GM12878 (cell line): ENCODE measurements at places on chromosomes 5 and 9.

DNA sequence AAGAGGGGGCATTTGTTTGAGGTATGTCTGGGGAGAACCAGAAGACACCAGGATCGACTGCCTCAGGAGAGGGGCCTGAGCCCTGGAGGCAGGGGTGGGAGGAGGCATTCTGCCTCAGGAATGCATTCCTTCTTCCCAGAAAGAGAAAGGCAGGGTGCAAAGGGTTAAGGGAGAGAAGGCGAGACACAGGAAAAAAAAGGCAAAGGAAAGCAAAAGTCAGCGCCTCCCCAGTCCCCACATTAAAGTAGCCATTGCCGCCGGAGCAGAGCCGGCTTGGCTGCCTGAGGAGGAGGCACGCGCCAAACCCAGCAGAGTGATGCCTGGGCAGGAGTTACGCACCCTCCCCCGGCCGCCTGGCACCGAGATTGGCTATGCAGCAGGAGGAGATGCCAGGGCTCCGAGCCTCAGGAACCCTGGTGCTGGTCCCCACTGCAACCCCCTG lies 123.8 kb upstream of the PHYKPL start:
- DNase-seq: no peak

GRCh38 chr5:111507276-111507675 lies 5.1 kb downstream of the STARD4 start:
- no peak for DNase-seq

DNA sequence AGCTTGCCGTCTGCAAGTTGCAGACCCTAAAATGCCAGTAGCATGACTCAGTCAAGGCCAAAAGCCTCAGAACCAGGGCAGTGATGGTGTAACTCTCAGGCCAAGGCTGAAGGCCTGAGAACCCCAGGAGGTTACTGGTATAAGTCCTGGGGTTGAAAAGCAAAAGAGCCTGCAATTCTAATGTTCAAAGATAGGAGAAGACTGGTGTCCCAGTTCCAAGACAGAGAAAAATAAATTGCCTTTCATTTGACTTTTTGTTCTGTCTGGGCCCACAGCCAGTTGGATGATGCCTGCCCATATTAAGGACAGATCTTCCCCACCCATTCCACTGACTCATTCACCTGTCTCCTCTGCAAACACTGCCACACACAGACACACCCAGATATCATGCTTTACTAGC lies 673.2 kb downstream of the CDH18 start:
- no peak for DNase-seq

- no peak for DNase-seq
These were observed 651.7 kb upstream of the WWC1 start for GRCh38 chr5:167639766-167640165.

DNA sequence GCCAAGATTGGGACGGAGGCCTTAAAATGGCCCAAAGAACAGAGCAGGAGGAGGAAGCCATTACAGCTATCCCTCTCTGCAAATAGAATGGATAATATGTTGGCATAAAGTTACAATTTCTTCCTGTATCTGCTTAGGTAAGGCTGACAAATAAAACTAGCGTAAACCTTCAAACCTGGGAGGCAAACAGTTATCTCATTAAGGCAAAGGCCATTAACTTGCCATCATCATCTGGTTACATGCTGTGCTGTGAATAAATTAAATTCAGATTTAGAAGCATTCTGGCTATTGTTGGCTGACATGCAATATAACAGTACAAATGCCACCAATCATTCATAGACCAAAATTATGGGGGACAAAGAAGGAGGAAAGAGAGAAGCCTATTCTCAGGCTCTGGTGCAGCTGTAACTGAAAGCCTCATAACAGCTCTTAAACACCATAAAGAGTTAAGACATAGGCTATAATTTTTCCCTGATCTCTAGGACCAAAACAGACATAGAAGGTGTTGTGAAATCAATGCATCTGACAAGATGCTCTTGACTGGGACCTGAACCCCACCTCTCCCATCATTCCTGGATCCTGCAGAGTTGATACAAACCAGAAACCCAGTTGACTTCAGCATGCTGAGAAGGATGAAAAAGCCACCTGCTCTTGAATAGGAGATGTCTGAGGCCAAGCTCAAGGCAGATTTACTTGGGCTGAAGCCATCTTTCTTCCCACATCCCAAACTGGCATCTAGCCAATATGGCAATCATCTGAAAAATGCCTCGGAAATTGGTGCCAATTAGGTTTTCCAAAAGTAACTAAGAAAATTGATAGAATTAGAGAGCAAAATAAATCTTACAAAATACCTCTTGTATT lies 62.5 kb downstream of the PLCXD3 start:
- DNase-seq: no peak

- DNase-seq: no peak
These were observed at the start of gene FAXDC2 for GRCh38 chr5:154850255-154851062. TSS of gene FAXDC2 (minus strand) at chr5:154850603. CDS start at chr5:154838178, 12,425 bp downstream.

DNA sequence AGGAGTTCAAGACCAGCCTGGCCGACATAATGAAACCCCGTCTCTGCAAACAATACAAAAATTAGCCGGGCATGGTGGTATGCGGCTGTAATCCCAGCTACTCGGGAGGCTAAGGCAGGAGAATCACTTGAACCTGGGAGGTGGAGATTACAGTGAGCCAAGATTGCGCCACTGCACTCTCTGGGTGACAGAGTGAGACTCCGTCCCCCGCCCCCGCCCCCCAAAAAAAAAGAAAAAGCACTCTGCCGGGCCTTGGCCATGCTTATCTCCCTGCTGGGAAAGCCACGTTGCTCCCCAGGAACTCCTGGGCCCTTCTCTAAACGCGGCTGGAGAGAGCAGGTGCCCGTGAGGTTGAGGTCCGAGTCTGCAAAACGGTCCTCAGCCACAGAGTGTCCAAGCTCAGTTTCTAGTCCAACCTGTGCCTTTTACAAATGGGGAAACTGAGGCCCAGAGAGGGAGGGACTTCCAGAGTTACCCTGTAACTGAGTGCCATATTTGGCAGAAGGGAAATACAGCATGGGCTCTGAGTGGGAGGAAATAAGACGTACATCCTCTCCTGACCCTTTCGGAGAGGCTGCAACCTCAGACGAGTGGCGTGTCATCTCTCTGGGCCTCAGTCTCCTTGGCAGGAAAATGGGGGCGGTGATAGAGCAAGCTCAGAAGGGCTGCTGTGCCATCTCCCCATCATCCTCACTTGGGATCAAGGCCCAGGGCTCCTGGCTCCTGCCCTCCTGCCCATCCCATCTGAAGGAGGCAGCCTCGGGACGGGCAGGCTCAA lies 6.6 kb upstream of the PHYHD1 start:
- no peak for DNase-seq

DNA sequence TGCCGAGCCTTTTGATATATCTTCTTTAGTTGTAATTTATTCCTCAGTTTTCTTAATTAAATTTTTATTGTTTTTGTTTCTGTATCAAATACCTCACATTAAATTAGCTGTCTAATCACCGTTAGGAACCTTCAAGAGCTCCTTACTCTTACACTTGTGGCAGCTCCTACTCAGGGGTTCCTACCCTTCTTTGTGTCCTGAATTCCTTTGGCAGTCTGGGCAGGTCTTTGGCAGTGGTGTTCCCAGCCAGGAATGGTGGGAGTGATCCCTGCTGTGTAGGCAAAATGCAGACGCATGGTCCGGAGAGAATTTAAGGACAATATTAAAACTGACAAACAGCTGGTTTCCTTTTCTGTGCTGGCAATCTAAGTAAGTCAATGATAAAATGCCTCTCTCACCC lies 41.8 kb downstream of the MAST4 start:
- no peak for DNase-seq

DNA sequence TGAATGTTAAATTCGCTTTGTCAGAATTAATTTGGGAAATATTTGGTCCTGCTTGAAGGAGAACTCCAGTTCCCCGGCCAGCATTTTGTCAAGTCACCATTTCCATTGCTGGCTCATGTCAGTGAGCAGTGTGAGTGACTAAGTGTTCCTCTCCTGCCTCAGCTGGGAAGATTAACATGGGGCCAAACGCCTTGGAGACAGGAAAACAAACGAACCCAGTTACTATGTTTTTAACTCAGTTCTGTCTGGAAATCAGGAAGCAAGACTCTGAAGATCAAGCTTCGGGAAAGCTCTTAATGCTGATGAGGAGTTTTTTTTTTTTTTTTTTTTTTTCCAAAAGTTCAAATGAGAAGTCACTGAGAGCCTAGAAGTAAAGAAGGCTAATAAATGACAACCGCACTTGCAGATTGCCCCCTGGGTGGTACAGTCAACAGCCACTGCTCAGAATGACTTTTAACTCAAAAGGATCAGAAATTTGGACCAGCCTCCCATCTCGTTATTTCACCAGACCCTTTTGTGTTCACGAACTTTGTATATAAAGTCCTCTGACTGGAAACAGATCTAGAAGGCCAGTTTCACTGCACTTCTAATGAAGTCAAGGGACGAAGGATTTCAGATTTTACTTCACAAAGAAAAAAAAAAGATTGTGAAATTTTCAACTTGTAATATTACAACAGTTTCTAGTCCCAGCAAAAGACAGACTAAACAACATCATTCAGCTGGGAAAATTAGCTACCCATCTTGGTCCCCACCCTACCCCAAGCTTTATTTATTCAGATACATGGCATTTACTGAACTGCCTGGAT lies 121.3 kb downstream of the LHFPL2 start:
- DNase-seq: no peak

DNA sequence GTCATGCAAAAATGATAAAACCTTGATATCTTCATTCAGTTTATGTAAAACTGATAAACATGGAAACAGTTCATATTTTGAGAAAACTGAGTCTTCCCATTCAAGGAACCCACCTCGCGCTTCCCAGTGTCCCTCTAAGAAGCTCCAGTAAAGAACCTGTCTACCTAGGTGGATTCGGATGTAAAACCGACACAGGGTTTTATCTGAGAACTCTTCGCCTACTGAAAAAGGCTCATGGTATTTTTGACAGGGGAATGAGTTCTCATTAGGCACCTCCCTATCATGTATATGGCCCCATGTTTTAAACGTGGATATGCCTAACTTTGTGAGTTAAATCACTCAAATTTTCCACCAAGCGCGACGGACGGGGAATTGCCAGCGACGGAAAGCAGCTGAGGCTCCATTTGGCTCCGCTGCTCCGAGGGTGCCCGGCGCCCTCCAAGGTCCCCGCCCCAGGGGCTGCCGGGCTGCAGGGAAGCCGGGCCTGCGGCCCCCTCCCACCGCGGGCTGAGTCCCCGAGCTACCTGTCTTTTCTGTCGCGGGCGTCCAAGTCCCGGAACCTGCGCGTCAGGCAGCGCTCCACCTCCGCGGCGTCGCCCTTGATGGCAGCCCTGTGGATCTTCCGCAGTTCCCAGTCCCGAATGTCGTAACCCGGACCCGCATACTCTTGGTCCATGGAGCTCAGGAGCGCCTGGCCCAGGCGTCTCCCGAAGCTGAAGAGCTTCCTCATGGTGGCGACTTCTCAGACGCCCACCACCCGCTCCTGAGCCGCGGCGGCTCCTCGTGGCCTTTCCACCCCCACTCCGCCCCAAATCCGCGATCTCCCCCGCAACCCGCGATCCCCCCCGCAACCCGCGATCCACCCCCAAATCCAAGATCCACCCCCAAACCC lies 594 bp downstream of the ANKRD18A start:
- no peak for DNase-seq

DNA sequence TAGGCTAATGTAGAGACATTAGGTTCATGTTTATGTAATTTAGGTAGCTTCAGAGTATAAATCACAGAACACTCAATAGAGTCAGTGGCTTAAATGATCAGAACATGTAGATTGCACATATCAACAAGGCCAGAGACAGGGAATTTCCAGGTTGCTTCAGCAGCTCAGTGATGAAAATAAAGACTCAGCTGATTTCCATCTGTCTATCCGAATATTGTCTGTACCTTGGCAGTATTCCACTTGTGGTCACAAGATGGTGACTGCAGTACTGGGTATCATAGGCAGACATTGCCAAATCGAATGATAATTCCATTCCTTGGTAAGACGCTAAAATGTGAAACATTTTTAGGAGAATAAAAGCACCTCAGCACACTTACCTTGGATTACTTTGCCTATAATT lies 702.2 kb downstream of the MAT2B start:
- DNase-seq: no peak

- no peak for DNase-seq
These were observed 31.7 kb upstream of the BASP1 start for GRCh38 chr5:17185773-17186172.

DNA sequence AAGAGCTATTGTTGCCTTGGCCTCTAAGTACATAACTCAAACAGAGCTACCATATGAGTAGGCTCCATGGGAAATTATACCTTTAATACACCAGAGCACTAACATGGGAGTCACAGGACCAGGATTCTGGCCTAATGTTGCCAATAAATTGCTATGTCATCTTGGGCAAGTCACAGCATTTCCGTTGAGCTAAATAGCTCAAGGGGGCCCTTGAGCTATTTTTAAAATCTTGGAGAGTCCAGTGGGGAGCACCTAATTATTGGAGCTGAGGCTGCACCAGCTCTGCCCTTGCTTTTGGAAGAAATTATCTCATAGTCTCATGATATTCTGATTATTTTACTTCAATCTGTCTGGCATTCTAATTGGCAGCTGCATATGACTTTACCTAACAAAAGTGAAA lies 350.8 kb downstream of the ENC1 start:
- no peak for DNase-seq

- no peak for DNase-seq
These were observed 482.7 kb upstream of the C9orf72 start for GRCh38 chr9:28056006-28056405.

DNA sequence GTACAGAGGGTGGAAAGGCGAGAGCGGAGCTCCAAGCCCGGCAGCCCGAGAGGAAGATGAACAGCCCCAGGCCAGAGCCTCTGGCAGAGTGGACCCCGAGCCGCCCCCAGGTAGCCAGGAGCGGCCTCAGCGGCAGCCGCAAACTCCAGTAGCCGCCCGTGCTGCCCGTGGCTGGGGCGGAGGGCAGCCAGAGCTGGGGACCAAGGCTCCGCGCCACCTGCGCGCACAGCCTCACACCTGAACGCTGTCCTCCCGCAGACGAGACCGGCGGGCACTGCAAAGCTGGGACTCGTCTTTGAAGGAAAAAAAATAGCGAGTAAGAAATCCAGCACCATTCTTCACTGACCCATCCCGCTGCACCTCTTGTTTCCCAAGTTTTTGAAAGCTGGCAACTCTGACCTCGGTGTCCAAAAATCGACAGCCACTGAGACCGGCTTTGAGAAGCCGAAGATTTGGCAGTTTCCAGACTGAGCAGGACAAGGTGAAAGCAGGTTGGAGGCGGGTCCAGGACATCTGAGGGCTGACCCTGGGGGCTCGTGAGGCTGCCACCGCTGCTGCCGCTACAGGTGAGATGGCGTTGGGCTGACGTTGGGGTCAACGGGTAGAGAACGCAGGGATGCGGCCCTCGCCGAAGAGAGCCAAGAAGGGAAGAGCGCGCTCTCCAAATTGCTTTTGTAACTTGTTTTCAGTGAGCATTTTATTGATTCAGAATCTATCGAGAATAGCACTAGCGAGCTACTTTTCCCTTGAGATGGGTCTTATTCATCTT lies at the start of gene PTGER4:
TSS of gene PTGER4 (plus strand) at position 3 of the 769 bp plus-strand sequence. CDS start 1,079 bp downstream, outside the sequence.
- DNase-seq: no peak

GRCh38 chr5:121377461-121377860 lies 474.2 kb upstream of the FTMT start:
- DNase-seq: no peak

DNA sequence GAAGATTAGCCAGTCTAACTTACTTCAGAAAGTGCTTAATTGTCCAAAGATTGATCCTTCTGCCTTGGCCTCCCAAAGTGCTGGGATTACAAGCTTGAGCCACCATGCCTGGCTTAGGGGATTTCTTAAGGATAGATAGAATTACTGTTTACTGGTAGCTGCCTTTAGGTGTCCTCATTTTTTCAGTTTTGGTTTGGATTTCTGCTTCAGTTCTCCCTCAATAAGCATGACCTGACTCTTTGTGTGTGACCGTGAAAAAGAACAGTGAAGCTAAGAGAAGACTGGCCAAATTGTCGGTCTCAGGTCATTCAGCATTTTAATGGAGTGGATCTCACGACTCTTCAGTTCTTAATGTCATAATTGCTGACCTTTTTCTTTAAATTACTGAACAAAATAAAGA lies 22.9 kb upstream of the CMYA5 start:
- no peak for DNase-seq
